Activated naive CD4-positive, alpha-beta T cell treated with anti-CD3 and anti-CD28 coated beads for 36 hours (primary cell): ENCODE measurements at places on chromosomes 11 and 22.

- no peak for DNase-seq
- no peaks in the 10 kb centered on the region for H3K27me3 ChIP-seq
- peaks cover 2% of the 10 kb centered on the region for H3K36me3 ChIP-seq
- peaks cover 42% of the 10 kb centered on the region for H3K4me1 ChIP-seq
Observed at GRCh38 chr11:73388265-73389133, 12.3 kb downstream of the RELT start.

GRCh38 chr22:49900441-49901230, 17.6 kb downstream of the ALG12 start:
- no peaks in the 10 kb centered on the region for H3K27me3 ChIP-seq
- H3K27ac ChIP-seq, result no peak overlapping the region
- H3K36me3 ChIP-seq, result peaks cover 33% of the 10 kb centered on the region
- no peaks in the 10 kb centered on the region for H3K4me1 ChIP-seq

- no peaks in the 10 kb centered on the region for H3K27me3 ChIP-seq
- peaks cover 59% of the 10 kb centered on the region for H3K4me1 ChIP-seq
- peaks cover 5% of the 10 kb centered on the region for H3K36me3 ChIP-seq
- DNase-seq, result peak; percentile 44
- peak overlapping the region; percentile 78 for H3K27ac ChIP-seq
Observed at GRCh38 chr11:96079691-96080090, 155.8 kb upstream of the MTMR2 start.

DNA sequence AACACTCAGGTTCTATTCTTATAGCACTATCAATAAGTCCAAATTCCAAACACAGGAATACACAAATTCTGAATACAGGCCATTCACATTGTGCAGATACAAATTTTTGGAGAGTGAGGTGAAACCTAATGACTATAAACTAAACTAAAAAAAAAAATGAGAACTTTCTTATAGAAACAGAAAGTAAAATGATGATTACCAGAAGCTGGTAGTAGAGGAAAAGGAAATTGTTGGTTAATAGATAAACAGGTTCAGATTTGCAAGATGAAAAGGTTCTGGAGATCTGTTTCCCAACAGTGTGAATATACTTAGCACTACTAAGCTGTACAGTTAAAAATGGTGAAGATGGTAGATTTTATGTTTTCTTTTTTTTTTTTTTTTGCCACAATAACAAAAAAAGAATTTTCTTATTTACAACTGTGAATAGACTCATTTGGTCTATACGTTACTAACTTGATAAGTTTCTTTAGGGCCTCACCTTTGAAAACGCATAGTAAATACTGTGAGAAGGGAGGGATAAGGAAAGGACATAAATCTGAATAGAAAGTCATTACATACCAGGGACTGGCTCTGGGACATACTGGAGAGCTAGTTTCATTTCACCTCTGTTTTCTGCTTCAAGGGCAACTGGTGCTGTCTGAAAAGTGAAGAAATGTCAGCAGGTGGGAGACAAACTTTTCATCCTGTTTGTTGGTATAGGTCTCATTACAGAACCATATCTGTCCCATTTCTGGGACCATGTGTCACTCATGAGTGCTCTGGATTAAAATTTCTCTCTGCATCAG, 14.2 kb upstream of the CCDC89 start:
- peaks cover 35% of the 10 kb centered on the region for H3K4me1 ChIP-seq
- peaks cover 2% of the 10 kb centered on the region for H3K36me3 ChIP-seq
- H3K4me3 ChIP-seq, result no peak overlapping the region
- peak overlapping the region; percentile 36 for H3K27ac ChIP-seq
- no peaks in the 10 kb centered on the region for H3K27me3 ChIP-seq

- peaks cover 1% of the 10 kb centered on the region for H3K36me3 ChIP-seq
- no peak for DNase-seq
- H3K4me3 ChIP-seq, result no peak overlapping the region
- peaks cover 6% of the 10 kb centered on the region for H3K4me1 ChIP-seq
- H3K27me3 ChIP-seq, result no peaks in the 10 kb centered on the region
Observed at GRCh38 chr22:17633217-17633997, 4.9 kb upstream of the ATP6V1E1 start.
